ENCODE measurements at places on chromosomes 7 and 10.
A peak's percentile ranks its signal among the peaks of the same experiment; 100 is the strongest.

GRCh38 chr7:57354679-57355338 is 95.2 kb upstream of the ZNF716 start:
- DNase-seq: no peak

DNA sequence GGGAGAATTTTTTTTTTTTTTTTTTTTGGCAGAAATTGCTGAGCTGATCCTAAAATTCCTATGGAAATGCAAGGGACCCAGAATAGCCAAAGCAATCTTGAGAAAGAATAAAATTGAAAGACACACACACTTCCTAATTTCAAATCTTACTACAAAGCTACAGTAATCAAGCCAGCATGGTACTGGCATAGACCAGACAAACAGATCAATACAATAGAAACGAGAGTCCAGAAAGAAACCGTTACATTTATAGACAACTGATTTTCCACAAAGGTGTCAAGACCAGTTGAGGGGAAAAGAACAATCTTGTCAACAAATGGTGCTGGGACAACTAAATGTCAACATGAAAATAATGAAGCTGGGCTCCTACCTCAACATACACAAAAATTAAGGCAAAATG is 34.5 kb downstream of the LARP4B start:
- no peak for DNase-seq

GRCh38 chr7:33710608-33711007 is 194.7 kb upstream of the BMPER start:
- no peak for DNase-seq

DNA sequence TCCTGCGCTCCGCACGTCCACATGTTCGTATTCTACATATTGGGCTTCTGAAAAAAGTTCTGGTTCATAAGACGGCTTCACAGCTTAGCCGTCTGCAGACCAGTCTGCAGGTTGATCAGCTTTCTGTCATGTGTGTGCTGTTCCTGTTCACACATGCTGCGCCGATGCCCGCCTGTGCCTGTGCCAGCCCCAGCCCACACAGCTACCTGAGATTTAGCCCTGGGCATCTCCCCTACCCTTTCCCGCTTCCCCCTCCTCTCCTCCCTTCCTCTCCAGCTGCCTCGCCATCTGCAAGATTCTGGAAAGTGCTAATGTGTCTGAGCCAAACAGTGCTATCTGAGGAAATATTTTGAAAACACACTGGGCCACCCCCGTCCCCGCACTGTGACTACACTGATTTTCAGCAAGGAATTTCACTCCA is 7.1 kb downstream of the CHST3 start:
- peak; percentile 39 for DNase-seq

GRCh38 chr10:70996549-70996948 is 108.2 kb upstream of the PCBD1 start:
- no peak for DNase-seq

GRCh38 chr10:79192677-79193003 is 123.9 kb downstream of the ZMIZ1 start:
- no peak for DNase-seq

- DNase-seq: no peak
These were observed 60.6 kb downstream of the PUS7 start for GRCh38 chr7:105461518-105461917.

DNA sequence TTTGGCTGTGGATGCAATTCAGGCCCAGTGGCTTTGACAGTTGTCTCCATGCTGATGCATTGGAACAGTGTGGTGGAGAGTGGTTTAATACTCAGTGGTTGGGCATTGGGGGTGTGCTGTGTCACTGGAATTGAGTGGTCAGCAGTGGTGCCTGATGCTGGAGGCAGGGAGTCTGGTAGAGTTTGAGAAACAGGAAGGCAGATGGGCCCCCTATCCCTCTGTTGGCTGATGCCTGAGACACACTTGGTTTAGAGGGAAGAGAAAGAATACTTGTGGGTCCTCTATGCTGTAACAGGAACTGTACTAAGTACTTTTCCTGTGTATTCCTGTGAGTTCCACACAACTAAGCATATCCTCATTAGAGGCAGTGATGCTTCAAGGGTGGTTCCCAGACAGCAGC is 55.4 kb downstream of the EEPD1 start:
- no peak for DNase-seq

GRCh38 chr7:6238309-6238925 is 34.0 kb downstream of the CYTH3 start:
- no peak for DNase-seq

DNA sequence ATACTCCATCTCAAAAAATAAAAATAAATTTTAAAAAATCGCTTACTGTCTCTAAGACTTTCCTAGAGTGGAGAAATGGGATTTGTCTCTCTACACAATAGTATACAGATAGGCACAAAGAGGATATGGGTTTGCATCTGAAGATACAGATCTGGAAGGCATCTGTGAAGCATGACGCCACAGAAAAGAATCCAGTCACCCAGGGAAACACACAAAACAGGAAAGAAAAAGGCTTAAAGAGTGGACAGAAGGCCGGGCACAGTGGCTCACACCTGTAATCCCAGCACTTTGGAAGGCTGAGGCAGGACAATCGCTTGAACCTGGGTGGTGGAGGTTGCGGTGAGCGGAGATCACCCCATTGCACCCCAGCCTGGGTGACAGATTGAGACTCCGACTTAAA is 61.3 kb downstream of the SKIDA1 start:
- no peak for DNase-seq

DNA sequence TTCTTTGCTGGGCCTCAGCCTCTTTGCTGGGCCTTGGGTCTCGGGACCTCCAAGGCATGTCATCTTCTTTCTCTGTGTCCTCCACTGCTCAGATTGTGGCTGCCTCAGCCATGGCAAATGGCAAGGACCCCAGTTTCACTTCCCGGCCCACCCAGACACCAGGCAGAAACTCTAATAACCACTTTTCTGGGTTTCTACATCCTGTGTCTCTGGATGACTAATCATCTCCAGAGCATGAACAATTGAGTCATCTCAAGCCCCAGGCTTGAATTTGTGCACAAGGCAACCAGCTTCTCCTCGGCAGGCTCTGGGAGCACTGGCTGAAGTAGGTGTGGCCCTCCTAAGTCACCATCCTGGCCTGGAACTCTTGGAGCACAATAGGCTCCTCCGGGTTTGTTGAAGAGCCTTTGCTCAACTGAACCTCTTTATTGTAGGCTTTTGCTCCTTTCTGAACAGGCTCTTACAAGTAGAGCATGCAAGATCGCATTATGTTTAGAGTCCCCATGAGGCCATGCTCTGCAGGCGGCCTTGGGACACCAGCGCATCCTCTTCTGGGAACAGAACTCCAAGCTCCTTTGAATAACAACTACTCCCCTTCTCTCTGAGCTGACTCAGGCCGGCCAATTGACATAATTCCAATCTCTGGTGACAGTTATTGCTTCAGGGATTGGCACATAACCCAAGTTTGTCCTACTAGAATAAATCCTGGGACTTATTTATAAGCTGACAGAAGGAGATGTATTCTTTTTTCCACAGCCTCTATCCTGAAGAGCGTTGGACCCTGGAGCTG is 218.1 kb downstream of the WDR11 start:
- DNase-seq: no peak

DNA sequence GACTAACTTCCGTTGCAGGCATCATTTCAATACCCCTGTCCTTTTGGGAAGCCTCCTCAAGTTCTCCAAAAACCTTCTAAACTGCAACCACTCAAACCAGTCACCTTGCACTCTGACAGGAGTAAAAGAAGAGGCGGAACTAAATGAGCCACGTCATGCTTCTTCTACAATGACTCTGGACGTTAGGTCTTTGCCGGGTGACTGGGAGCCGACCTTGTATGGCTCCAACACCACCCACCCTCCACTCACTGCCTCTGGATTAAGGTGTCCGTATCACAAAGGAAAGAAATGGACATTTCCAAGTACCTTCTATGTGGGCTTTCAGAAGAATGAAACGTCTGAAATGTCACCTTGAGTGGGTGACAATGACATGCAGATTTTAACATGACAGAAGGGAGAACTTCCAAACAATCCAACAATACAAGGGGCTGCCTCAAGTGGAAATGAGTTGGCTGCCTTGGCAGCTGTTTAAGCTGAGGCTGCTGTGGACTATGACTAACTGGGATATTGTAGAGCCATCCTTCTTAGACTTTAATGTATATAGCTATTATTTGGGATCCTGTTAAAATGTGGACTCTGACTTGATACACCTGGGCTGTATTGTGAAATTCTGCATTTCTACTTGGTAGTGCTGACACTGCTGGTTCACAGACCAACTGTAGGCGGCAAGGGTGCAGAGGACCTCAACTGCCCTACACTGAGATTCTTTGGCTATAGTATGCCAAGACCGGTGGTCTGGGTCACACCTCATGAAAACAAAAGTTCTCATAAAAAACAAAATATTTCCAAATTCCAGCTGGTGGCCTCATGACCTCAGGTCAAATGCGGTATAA is 33.8 kb upstream of the PDLIM1 start:
- no peak for DNase-seq

GRCh38 chr10:112115781-112116385 is 67.7 kb downstream of the GPAM start:
- no peak for DNase-seq

DNA sequence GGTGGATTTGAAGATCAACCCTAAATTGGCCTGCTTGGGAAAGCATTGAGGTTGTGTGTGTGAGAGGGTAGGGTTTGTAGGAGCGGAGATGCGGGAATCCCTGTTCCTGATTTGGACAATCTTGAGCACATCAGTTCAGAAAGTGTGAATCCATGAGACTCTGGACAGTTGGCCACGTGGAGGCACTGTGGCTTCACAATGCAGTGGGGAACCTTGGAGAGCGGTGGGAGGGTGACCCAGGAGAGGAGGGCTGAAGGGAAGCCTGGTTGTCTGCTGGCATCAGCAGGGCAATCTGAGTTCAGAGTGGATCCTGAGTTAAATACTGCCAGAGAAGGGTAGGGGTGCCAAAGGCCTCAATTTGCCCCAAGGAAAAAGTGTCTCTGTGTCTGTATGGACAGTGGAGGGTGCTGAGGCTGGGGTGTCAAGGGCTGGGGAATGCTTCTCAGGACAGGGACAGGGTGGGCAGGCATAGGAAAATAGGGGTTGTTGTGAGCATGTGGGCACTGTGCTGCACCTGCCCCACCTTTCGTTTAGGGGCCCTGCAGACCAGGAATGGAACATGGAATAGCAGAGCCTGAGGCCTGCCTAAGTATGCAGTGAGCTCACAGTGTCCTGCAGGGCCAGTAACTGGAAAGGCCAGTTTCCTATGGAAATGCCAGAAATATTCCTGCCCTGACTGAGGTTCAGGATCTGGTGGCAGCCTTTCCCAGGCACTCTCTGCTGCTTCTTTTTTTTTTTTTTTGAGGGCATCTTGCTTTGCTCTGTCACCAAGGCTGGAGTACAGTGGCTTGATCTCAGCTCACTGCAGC is 162.9 kb upstream of the PRSS58 start:
- DNase-seq: no peak

- DNase-seq: peak; percentile 90
These were observed 15.5 kb downstream of the STX1A start for GRCh38 chr7:73703757-73704639.

- peak; percentile 42 for DNase-seq
These were observed 59.9 kb upstream of the EFCAB10 start for GRCh38 chr7:105640956-105641810.

DNA sequence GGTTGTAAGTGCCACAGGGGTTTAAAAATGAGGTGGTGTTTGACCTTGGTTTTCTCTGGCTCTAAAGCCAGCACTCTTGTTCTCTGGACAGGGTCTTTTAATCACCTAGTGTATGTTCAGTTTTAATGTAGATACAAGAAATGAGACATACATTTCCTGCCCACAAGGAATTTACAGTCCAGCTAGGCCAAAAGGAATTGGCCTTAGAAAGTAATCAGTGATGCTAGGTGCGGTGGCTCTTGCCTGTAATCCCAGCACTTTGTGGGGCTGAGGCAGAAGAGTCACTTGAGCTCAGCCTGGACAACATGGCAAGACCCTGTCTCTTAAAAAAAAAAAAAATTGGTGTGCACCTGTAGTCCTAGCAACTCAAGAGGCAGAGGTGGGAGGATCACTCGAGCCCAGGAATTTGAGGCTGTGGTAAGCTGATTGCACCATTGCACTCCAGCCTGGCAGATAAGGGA is 100.2 kb downstream of the LRMDA start:
- no peak for DNase-seq

DNA sequence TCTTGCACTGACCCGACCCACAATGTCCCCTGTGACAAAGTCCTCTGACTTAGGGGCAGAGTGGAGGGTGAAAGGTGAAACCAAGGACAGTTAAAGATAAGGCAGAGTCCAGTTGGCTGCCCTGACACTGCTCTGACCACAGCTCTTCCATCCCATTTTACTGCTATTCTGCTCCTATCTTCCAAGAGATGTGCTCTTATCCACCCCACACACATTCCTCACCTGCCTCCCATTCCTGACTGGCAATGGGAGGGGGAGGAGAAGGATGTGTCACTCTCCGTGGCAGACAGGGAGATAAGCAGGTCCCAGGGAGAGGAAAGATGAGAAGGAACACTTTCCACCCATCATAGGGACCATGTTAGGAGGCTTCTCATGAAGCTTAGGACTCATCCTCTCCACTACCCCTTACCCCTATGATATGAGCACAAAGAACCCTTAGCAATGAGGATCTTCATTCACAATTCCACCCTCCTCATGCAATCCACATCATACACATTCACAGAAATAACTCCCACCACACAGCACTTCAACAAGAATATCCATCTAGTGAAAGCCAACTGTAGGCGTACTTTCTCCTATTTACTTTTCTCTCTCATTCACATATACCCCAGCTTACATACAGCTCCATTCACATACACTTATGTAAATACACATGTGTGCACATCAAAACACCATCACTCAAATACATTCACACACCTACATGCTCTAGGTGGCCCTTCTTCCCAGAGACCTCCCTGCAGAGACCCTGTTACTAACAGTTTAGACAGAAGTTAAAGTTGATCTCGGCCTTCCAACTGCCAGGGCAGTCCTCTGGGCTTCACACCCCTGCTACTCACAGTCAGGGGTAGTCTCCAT is 6.6 kb downstream of the SYNPO2L start:
- no peak for DNase-seq

DNA sequence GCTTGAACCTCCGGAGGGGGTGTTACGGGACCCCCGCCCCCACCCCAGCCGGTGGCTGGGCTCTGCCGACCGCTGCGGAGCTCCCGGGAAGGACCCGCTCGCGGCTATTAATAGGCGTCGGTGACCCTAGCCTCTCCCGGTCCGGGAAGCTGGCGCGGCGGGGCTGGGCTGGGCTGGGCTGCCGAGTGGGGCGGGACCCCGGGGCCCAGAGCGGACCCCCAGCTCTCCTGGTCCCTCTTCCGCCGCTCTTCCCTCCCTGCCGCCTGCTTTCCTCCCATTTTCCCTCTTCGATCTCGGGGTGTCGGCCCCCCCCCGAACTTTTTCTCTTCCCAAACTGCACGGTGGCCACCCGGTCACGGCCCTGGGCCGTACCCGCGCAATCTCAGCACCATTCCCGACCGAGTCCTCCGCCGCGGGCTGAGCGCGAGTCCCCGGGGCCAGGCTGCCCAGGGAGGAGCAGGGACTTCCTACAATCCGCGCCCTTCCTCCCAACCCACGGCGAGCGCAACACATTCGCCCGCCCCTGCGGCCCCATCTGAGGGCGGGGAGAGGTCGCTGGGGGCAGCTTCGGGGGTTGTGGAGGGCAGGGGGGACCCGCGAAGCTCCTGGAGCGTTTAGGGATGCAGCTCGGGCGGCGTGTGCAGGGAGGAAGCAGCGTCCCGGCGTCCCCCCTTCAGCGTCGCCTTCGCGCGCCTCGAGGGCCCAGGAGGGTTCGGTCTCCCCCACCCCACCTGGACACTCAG is 3.1 kb upstream of the ELFN1 start:
- DNase-seq: peak; percentile 56

GRCh38 chr10:132710036-132710686 is 75.8 kb downstream of the NKX6-2 start:
- DNase-seq: peak; percentile 41

All from right forelimb (tissue), 1 donor.